ENCODE measurements at places on chromosomes 2 and 18.

DNA sequence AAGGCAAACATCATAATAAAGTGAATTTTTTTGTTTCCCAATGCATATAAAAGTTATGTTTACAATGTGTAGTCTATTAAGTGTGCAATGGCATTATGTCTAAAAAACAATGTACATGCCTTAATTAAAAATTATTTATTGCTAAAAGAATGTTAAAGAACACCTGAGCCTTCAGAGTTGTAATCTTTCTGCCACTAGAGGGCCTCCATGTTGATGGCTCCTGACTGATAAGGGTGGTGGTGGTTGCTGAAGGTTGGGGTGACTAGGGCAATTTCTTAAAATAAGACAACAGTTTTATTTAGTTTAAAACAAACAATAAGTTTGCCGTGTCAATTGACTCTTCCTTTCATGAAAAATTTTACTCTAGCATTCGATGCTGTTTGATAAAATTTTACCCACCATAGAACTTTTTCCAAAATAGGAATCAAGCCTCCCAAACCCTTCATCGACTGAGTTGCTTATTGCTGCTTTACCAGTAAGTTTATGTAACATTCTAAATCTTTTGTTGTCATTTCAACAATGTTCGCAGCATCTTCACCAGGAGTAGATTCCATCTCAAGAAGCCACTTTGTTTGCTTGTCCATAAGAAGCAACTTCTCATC is 32.3 kb downstream of the MAP3K2 start:
- DNase-seq, result no peak

GRCh38 chr2:224611938-224612337 is 26.8 kb upstream of the CUL3 start:
- DNase-seq, result no peak

GRCh38 chr18:51621113-51621863 is 423.8 kb upstream of the MEX3C start:
- DNase-seq, result peak; percentile 75

DNA sequence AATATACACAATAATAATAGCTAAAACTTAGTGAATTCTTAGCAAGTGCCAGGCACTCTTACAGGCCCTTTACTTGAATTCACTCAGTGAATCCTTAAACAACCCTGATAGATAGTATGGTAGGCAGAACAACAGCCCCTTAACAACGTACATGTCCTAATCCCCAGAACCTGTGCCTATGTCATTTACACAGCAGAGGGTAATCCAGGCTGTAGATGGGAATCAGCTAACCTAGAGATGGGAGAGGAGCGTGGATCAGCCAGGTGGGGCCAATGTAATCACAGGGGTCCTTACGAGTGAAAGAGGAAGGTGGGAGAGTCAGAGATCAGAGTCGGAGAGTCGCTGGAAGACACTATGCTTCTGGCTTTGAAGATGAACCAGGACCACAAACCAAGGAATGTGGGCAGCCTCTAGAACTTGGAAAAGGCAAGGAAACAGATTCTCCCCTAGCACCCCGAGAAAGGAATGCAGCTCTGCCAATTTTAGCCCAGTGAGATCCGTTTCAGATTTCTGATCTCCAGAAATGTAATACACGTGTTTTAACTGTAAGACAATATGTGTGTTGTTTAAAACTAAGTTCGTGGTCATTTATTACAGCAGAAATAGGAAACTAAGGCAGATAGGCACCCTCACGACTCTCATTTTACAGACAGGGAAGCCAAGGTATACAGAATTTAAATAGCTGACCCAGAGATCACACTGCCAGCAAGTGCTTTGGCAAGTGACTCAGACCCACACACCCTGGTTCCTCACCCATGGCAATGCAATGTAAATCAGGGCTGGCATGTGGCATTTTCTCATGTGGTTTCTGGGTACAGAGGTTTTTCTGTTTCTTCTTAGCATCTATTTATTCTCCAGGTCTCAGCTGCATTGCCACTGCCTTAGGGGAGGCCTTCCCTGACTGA is 68.9 kb downstream of the DOCK10 start:
- no peak for DNase-seq

- DNase-seq, result no peak
These were observed 8.7 kb upstream of the DSG2 start for GRCh38 chr18:31489311-31489710.

DNA sequence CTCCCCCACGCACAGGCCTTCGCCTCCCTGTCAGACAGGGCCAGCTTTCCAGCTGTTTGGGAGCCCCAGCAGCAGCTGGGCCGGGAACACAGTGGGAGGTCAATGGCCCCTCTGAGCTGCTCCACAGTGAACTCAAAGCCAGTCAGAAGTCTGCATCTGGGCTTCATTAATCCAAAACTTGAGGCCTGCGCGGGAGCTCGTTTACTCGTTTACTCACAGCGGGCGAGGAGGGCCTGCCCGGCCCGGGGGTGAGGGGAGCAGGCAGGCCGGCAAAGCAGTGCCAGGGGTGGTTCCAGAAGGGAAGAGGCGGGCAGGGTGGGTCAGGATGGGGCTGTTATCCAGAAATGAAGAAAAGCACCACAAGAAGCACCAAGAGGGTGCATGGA is 36.8 kb upstream of the SEMA4C start:
- DNase-seq, result no peak

DNA sequence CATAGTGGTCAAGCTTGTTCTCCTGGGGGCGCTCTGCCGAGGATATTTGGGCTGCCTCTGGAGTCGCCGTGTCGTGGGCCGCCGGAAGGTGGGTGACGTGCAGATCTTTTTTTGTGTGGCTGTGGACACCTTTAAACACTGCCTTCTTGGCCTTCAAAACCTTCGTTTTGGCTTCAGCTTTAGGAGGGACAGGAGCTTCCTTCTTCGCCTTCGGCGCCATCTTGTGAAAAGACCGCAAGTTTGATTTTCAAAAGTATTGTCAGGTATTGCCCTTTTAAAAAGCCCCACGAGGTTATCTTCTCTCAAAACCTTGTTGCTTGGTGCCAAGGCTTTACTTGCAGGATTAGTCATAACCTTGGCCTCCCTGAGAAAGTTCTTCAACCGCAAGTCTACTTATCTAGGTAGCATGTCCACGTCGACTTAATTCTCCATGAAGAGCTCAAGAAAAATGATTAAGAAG is 20.8 kb downstream of the LAMA3 start:
- DNase-seq, result no peak

GRCh38 chr2:218988164-218988563 is 3.2 kb upstream of the FEV start:
- no peak for DNase-seq

DNA sequence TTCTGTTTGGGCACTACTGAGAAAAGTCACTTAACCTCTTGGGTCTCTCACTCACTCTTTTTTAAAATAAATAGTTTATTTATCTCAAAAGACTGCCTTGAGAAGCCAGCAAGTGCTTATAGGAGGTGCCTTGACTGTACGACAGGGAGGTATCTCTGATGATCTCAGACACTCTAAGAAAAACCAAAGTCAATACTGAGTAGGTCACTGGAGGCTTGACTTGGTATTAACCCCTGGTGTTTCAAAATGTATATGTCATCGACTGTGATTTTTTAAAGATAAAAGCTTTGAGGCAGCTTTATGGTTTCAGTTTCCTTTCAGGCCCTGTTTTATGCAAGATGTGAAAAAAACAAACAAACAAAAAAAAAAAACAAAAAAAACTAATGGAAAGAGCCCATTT is 33.7 kb downstream of the MREG start:
- DNase-seq, result no peak

GRCh38 chr2:222208010-222208690 is 90.6 kb downstream of the PAX3 start:
- DNase-seq, result peak; percentile 31

DNA sequence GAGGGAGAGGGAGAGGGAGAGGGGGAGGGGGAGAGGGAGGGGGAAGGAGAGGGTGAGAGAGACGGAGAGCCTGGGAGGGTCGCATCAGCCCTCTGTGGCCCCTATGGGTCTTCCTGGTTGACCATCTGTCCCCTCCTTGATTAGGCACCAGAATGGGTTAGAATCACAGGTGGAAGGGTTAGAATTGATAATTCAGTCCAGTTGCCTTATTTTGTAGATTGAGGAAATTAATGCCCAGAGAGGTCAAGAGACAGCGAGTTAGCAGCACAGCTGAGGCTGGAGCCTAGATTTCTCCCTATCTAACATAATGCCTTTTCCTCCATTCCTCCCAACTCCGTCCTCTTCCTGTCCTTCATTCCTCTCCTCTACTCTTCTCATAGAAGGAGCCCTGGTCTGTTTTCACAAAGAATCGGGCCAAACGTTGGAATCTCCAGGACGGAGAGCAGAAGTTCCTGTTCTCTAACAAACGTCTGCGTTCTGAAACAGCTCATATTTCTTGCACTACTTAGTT is 338 bp upstream of the THUMPD2 start:
- no peak for DNase-seq

- no peak for DNase-seq
These were observed 1131.0 kb upstream of the NXPH2 start for GRCh38 chr2:139911160-139911559.

- DNase-seq, result no peak
These were observed 143.3 kb upstream of the BCL2L11 start for GRCh38 chr2:110977403-110977802.

DNA sequence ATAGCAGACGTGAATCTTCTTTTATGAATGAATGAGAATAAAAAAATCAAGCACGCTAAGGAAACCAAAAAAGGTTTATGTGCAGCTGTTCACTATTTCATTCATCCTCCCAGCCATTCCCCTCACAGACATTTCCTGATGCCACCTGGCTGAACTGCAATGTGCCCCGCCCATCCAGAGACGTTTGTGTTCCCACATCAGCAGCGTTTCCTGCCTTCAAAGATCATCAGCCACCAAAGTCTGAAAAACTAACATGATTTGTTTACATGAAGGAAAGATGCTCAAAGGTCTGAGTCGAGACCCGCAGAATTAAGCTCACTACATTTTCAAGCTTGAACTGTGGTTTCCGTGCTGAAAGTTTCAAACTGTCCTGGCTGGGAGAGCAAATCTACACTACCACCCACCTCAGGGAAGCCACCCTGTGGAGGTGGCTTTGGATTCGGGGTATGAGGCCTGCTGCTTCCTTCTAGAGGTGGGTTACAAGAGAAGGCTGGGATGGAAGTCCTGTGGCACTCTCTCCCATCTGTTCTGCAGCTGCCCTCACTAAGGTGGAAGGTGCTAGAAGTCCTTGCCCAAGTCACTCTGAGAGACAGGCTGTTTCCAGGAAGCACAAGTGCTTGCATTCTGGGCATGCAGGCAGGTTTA is 201.3 kb upstream of the OSR1 start:
- no peak for DNase-seq

GRCh38 chr2:172462849-172463381 is 35.5 kb downstream of the ITGA6 start:
- no peak for DNase-seq

- DNase-seq, result no peak
These were observed 24.4 kb upstream of the EMILIN2 start for GRCh38 chr18:2822213-2822921.

DNA sequence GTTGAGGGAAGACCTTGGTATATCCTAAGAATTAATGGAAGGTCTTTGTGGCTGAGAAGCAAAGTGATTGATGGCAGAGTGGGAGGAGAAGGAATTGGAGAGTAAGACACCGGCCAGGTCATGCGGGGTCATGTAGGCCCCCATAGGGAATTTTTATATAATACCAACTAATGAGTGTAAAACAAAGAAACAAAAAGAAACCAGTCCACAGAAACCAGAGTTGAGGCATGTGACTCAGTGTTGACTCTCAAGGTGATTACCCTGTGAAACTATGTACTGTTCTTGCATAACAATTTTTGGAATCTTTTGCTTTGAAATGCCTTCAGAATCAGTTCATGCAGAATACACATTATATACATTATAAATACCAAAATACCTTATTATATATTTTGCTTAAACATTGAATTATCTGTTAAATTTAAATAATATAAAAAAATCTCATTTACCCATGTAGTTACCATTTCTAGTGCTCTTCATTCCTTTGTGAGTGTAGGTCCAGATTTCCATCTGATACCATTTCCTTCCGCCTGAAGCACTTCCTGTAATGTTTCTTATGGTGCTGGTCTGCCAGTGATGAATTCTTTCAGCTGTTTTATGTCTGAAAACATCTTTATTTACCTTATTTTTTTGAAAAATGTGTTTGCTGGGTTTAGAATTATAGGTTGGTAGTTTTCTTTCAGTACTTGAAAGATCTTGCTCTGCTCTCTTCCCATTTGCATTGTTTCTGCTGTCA is 8.6 kb downstream of the CLIP4 start:
- DNase-seq, result no peak

DNA sequence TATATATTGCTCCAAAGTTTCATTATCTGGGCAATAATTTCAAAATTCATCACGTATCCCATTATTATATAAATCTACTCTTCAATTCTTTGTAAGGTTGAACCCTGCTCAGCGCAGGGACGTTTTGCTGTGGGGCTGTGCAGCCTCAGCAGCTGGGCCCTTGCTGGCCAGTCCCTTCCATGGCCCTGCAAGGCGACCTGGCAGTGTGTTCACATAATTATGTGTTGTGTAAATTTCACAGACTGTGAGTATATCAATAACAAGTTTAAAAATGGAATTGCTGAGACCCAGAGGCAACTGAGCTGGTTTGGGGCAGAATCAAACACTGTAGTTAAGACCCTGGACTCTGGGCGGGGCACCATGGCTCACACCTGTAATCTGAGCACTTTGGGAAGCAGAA is 16.1 kb upstream of the MAL start:
- no peak for DNase-seq

DNA sequence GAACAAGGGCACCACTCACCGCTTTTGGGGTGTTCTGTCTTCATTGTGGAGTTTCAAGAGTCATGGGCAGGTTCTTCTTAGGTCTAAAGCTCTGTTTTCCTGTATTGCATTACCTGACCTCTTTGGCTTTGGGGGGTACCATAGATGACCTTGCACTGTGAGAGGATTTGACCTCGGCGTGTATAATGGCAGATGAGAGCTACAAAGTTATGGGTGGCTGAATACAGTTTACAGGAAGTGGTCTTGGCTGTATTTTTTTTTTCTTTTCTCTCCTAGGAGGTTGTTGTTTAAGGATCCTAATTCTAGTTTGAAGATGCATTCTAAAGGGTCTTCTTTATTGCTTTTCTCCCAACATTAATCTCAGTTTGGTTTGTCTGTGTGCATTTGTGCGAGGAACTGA is 11.5 kb downstream of the GAL3ST2 start:
- DNase-seq, result no peak
